T1000 (cell line): ENCODE measurements at places on chromosomes 12 and 14.

DNA sequence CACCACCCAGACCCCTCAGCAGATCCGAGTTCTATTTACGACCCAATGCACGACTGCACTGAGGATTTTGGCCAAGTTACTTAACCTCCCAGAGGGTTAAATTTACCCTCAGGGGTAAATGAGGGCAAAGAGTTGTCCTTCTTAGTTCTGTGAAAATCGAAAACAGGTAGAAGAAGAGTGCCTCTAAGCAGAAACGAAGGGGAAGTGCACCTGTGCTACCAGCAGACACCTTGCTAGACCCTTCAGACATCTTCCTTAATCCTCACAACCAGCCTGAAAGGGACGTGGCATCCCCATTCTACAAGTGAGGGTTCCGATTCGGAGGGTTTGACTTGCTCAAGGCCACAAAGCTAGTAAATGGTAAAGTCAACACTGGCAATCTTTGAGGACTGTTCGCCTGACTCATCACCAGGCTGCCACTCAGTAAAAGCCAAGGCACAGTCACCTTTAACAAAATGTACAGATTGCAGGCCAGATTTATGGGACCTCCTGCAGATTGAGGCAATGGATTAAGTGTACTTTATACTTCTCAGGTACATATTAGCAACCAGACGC lies 1.6 kb downstream of the GSG1 start:
- peak; percentile 27 for DNase-seq

DNA sequence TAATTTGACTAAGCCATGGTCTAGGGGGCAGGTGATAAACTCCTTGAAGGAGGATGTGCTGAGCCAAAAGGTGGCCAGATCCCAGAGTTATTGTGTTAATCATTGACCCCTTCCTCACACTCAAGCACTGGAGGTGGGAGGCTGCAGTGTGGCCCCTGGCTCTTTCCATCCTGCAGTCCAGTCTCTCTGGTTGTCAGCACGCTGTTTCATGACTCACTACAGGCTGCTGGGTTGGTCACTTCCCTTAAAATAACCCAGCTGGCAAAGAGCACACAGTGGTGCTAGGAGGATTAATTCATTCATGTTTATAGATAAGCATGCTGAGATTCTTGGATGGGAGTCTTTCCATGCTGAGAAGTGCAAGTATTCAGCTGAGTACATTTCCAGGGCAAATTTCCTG lies 228.9 kb downstream of the ANO2 start:
- no peak for DNase-seq

- no peak for DNase-seq
Measured at GRCh38 chr14:31489691-31490090, 1.9 kb upstream of the GPR33 start.

DNA sequence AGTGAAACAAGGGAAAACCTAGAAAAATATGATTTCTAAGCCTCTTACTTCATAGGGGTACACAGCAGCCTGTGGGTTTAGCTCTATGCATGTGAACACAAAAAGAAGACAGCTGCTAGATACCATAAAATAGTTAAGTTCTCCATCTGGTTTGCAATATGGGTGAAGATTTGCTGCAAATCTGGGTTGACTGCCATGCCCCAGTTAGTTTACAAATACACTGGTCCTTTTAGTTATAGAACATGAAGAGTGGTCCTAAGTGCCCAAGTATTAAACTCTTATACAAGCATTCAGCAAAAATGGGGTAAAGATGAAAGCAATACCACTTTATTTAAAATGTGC lies 176.1 kb downstream of the AEBP2 start:
- no peak for DNase-seq

GRCh38 chr12:24172031-24172772 lies 222.7 kb upstream of the SOX5 start:
- DNase-seq: no peak

- DNase-seq: no peak
Measured at GRCh38 chr12:19783547-19784444, 344.5 kb downstream of the AEBP2 start.

DNA sequence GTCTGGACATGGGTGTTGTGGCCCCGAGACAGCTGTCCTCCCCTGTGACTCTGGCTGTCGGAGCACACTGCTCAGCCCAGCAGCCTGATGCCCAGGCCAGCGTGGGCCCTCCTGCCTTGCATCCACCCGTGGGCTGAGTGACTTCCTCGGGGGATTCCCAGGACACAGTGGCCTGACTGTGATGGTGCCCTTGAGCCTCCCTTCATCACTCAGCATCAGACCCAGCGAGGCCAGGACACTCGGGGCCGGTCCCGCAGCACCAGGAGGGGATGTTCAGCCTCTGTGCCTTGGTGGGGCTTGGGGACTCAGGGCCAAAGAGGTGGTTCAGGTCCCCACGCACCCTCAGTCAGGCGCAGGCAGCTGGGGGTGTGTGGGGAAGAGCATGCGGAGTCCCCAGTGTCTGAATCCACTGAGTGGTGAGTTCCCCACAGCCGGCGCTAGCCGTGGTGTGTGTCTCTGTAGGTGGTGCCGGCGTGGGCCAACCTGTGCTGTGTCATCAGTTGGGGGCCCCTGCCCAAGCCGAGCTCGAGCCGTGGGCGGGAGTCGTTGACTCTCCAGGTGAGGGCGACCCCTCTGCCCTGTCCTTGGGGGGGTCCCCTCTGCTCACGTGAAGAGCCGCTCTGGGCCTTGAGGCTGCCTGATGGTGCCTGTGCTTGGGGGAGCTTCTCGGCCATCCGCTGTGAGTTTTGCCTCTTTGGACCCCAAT lies 185.8 kb downstream of the ADGRD1 start:
- DNase-seq: no peak

DNA sequence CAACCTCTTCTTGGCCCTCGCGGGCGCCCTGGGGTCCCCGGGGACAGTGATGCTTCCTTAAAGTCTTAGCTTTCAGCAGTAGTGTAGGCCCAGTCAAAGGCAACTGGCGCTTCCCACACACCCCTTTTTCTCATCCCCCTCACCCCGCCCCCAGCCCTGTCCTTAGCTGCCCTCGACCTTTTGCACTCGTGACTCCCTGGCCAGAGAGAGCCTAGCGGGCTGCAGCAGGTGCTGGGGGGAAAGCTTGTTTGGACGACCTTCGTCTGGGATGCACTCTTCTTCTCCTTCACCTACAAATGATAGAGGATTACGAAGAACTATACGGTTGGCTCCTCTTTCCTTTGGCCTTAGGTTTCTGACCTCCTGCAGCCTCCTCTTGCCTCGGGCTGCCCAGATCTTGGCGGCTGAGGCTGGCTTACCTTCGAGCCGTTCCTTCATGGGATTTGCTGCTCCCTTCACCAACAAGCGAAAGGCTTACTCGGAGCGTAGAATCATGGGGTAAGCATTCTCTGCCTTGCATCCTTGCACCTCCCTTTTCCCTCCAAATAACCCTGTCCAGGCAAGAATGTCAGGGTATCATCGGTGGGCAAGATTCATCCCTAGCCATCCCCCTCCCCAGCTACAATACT lies 815 bp downstream of the COQ10A start:
- DNase-seq: no peak

DNA sequence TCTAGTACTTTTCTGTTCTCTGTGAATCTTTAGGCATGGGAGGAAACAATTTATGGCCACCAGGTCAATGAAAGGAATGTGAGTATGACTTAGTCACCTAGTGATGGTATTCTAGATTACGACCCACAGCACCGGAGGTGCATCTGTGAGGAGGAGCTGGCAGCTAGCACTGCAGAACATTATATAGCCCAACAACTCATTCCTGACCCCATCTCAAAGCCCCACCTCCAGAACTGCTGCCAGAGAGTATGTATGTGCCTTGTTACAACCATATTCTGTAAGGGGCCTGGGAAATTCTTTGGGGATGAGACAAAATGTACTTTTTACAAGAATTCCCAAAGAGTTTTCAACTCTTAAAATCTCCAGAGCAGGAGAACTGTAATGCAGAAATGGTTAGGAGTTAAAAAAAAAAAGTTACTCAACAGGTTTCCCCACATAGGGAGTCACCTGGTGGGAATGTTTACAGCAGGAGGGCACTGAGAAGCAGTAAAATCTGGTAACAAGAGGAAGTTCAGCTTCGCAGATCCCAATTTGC lies 34.9 kb upstream of the CERS5 start:
- peak; percentile 74 for DNase-seq

DNA sequence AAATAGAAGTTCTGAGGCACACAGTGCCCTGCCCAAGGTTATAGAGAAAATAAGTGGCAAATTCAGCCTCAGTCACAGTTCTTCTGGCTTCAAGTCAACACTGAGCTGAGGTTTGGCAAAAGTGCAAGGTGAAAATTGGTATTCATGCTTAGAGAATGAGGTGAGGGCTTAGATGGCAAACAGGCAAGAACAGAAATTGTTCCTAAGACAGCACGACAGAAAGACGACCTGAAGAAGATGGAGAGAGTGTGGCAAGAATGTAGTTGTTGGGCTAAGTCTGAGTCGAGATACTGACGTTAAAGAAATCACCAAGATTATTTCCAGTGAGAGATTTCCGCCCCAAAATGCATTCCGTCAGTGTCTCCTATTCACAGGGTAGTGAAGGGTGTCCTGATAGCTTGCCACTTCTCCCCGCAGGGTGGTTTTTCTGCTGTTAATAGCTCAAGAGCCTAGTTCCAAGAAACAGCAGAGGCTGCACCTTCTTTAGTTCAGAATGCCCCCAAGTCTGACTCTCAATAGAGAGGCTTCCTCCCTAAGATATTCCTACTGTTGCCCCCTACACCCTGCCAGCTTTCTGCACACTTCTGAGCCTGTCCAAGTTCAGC lies 260.8 kb upstream of the AMIGO2 start:
- DNase-seq: no peak

- DNase-seq: no peak
Measured at GRCh38 chr12:113512568-113512967, 40.9 kb upstream of the LHX5 start.

DNA sequence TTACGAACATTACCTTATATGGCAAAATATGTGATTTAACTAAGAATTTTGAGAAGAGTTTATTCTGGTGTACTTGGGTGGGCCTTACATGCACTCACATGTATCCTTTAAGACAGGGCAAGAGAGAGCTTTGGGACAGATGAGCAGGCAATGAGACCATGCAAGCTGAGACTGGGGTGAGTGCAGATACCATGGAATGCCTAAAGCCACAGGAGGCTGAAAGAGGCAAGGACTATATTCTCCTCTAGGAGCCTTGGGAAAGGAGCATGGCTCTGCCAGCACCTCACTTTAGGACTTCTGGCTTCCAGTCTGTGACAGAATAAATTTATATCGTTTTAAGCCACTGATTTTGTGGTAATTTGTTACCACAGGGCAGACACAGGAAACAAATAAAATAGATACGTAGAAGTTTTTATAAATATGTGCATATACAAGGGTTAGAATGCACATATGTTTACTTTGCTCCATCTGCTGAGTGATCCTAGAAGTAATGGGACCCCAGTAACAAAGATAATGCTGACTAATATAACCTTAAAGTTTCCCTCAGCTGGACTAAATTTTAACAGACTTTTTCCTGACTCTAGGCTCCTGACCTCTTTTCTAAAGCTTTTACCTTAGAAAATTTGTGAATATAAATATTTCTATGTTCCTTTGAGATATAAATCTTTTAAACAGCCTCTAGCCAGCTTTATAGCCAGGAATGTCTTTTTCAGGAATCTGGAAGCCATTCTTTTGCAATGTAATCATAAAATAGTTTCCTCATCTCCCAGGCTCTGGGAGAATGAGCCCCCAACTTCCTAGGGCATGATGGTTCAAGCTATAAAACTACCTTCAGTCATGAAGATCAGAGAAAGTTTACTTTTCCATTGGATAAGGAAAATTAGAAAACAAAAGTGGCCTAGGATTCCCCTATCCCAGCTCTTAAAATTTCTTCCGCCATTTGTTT lies 216.8 kb downstream of the PPFIA2 start:
- no peak for DNase-seq

GRCh38 chr12:89895101-89895500 lies 186.5 kb upstream of the ATP2B1 start:
- DNase-seq: no peak

DNA sequence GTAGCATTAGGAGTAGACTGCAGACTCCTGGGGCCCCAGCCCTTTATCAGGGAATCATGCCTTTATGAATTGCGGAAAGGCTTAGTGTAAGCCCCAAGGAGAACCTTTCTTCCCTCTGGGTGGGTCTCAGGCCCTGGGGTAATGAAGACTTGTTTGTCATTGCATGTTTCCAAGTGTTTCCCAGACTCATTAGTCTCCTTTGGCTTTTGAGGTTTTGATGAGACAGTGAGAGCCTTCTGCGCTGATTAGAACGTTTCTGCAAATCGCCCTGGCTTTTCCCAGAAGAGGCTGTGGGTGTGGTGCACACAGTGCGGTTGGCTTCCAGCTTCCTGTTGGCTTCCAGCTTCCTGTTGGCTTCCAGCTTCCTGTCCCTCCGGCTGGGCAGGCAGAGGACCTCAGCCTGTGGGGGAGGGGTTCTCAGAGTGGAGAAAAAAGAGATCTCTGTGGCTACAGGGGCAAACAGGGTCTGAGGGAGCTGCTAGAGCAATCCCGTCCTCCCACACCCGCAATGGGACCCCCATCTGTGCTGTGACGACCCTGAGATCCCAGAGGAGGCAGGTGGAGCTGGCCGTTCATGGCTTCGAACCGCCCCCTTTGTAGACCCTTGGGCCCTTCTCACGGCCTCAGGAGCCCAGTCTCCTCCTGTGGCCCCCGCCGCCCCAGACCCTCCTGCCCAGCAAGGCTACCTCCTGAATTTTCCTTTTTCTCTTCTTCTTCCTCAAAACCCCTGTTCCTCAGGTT lies 42.1 kb downstream of the GPR68 start:
- no peak for DNase-seq

- no peak for DNase-seq
Measured at GRCh38 chr14:91737619-91738018, 5.7 kb upstream of the CATSPERB start.

DNA sequence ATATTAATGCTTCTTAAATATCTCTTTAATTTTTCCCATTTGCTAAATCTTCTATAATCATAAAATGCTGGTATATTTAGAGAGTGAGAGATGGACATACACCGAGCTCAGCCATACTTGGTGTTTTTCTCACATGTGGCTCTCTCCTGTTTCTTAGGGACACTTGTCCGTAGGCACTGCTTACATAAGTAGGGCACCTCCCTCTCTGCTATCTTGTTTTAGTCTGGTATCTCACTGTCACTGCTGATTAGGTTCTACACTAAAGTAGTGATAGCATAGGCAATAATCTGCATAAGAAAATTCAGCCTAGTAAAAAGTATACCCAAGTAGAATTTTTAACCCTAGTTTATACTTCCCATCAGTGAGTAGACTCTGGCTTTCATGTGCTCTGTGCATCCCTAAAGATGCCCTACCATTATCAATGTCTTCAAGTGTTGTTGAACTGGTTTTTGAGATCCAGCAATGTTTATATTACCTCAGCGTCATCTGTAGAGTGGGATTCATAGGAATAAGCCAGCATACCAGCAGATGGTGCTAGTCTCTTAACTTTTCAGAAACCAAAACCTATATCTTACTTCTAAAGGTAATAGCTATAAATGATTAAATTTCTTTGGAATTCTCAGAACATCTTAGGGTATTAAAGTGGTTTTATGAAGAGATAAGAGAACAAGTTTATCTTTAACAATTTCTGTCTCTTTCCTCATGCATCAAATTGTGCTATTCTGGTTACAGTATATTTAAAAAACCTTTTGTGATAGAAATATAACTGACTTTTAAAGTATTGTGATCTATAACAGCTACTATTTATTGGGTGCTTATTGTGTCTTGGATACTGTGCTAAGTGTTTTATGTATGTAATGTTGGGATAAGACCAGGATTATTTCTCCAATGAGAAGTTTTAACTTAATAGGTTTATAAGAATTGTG lies 32.9 kb downstream of the ARID2 start:
- no peak for DNase-seq

- no peak for DNase-seq
Measured at GRCh38 chr12:23528316-23528715, 421.2 kb downstream of the SOX5 start.

- no peak for DNase-seq
Measured at GRCh38 chr12:129753586-129753985, 150.2 kb downstream of the TMEM132D start.

GRCh38 chr14:37150414-37150813 lies 22.0 kb downstream of the SLC25A21 start:
- no peak for DNase-seq
